Hematopoietic multipotent progenitor cell treated with erythropoietin and hydrocortisone succinate and interleukin-3 and kit ligand, for 8 days (in vitro differentiated cells): ENCODE measurements at places on chromosomes 2 and 18.
A peak's percentile ranks its signal among the peaks of the same experiment; 100 is the strongest.

DNA sequence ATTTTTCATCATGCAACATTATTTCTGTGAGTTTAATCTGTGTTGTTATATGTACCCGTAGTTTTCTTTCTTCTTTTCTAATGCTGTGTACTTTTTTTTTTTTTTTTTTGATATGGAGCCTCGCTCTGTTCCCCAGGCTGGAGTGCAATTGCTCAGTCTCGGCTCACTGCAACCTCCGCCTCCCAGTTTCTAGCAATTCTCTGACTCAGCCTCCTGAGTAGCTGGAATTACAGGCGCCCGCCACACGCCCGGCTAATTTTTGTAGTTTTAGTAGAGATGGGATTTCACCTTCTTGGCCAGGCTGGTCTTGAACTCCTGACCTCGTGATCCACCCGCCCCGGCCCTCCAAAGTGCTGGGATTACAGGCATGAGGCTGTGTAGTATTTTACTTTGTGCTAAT lies 155.4 kb downstream of the GALR1 start:
- DNase-seq, result no peak

DNA sequence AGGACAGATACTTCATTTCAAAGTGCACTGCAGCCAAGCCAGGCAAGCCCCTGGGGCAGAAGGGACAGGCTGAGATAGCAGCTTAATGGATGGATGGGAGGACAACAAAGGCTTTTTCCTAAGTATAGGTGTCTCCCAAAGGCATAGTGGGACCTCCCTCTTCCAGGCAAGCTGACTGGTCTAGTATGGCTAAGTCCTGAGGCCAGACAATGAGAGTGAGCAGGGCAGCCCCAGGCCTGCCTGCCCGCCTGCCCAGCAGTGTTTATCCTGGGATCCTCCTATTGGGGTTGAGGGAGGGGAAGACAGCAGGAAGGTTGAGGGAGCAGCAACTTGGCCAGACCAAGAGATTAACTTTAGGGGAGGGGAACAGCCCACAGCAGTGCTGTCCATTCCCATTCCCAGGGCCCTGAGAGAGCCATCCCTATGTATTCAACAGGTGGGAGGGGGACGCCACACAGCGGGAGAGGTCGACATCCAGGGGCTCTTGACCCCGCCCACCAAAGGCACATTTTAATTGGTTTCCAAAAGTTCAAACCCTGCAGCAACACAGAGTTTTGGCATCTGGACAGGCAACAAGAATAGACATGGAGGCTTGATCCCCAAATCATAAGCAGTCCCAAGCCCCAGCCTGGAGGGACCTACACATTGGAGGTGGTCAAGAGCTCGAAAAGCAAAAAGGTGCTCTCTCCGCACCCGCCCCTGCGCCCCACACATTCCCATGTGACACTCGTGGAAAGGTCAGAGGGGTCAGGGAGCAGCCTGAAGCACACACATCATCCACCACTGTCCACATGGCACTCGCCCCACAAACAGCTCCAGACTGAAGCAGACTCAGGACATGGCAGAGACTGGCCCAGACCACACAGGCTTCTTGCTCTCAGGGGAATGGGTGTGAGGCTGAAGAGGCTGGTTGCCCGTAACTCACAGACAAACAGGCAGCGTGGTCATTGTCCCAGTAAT lies 2.9 kb upstream of the SFXN5 start:
- DNase-seq, result no peak

- no peak for DNase-seq
Measured at GRCh38 chr2:197810491-197810890, 6.1 kb downstream of the PLCL1 start.

DNA sequence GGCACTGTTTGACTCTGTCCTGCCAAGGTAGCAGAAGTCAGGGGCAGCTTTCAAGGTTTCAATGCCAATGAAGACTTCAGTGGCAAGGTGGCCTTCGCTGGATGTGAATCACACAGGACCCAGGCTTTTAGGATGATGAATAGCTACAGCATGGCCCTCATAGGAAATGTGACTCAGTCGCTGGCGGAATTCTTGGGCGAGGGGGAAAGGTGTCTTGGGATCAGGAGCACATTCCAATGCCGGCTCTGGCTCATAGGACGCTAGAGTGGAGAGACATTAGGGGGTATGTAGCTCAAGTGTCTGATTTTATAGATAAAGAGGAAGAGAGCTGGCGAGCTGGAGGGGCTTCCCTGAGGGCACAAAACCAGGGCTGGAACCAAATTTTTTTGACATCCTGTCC lies 68.6 kb downstream of the SMIM21 start:
- DNase-seq, result no peak

DNA sequence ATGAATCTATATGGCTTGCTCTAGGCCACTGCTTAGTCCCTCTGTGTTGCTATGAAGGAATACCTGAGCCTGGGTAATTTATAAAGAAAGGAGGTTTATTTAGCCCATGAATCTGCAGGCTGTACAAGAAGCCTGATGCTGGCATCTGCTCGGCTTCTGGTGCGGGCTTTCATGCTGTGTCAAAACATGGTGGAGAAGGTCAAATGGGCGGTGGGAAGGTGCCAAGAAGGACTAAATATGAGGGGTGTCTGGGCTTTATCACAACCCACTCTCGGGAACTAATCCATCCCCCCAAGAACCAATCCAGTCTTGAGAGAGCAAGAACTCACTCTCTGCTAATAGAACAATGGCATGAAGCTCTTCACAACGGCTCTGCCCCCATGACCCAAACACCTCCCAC lies 481.6 kb downstream of the EIPR1 start:
- no peak for DNase-seq

GRCh38 chr2:97931118-97931857 lies 64.5 kb downstream of the TMEM131 start:
- DNase-seq, result no peak

GRCh38 chr2:189500456-189501160 lies 59.3 kb downstream of the WDR75 start:
- no peak for DNase-seq

DNA sequence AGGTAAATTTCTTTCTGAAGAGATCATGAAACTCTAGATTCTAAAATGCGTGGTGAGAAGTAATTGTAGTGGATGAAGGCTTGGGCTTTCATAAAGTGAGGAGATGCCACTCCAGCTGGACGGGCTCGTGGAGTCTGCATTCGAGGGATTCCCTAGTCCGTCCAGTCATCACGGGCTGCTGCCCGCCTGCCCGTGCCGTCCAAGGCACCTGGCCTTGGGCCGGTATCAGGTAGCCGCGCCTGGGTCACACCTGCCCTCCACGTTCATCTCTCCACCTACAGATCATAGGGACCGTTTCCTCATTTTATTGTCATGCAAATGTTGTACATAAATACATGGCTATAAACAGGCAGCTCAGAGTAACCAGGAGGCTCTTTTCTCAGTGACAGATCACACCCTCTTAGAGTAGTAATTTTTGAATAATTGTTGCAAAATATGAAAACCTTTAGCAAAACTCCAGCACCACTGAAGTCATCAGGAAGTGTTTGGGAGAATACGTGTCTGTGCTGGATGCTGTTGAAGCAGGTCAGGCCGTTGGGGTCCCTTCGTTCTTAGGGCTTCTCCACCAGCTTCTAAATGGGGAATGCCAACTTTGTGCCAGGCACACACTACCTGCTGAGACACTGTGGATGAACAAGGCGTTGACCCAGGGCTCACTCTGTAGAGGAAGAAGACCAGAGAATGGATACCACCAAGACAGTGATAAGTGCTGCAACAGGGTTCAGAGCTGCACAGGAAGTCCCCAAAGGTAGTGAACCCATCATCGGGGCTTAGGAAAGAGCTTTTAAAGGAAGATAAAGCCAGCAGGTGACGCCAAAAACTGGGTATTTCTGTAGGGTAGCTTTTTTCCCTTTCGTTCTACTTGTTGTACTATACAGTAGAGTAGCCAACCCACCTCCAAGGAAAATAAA lies 112.5 kb downstream of the FAM210A start:
- no peak for DNase-seq

- peak; percentile 6 for DNase-seq
Measured at GRCh38 chr2:40448476-40449079, 3.3 kb downstream of the SLC8A1 start.

DNA sequence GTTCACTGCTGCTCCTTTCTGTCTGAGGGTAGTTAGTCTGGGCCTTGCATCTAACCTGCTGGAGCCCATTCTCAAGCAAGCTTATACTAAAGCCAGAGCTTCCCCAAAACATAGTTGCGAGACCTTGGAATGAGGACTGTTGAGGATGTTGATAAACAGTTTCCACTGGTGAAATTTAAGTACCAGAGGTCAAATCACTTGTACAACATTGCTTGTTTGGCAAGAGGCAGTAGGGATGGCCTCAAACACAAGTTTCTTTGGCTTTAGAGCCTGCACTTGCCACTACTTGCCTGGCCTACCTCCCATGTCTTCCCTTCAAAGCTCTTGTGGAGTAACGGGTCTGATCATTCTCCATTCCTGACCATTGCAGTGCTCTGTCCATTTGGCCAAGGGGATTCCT lies 262.7 kb downstream of the FHOD3 start:
- no peak for DNase-seq

GRCh38 chr2:191343796-191344338 lies 98.7 kb downstream of the MYO1B start:
- DNase-seq, result no peak

- DNase-seq, result no peak
Measured at GRCh38 chr2:10495311-10495987, 47.3 kb upstream of the ODC1 start.

- no peak for DNase-seq
Measured at GRCh38 chr2:24702800-24703199, 90.4 kb downstream of the PTRHD1 start.

DNA sequence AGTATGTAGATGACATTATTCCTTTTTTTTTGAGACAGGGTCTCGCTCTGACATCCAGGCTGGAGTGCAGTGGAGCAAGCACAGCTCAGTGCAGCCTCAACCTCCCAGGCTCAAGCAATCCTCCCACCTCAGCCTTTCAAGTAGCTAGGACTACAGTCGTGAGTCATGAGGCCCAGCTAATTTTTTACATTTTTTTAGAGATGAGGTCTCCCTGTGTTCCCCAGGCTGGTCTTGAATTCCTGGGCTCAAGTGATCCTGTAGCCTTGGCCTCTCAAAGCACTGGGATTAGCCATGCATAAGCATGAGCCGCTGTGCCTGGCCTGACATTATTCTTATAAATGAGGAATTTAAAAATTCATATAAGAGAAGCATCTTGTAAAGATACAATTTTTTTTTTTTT lies 86.9 kb downstream of the FAM117B start:
- DNase-seq, result no peak
